SJSA1 (cell line): ENCODE measurements at places on chromosomes 13 and 19. TPM values are rescaled to one million over a fixed set of nuclear protein-coding genes. Genes with fewer than 3 reads are reported as not detected.

DNA sequence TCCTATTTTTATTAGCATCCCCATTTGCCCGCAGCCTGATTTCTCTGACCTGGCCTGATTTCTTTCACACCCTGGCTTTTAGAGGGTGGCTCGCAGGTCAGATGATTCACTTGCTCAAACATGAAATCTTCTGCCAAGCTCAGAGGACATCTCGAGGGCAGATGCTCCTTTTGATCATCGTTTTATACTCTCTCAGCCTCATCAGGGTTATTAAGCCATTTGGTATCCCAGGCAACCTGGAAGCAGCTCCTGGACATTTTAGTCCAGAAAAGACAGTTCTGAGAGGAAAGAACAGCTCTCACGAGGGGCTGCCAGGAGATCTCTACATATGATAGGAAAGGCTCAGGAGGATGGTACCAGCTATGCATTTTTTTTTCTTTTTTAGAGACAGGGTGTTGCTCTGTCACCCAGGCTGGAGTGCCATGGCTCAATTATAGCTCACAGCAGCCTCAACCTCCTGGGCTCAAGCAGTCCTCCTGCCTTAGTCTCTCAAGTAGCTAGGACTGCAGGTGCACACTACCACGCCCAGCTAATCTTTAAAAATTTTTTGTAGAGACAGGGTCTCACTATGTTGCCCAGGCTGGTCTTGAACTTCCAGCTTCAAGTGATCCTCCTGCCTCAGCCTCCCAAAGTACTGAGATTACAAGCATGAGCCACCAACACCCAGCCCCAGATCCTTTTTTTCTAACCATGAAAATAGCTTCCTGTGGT lies 165.4 kb downstream of the KATNAL1 start:
- no peak for DNase-seq

DNA sequence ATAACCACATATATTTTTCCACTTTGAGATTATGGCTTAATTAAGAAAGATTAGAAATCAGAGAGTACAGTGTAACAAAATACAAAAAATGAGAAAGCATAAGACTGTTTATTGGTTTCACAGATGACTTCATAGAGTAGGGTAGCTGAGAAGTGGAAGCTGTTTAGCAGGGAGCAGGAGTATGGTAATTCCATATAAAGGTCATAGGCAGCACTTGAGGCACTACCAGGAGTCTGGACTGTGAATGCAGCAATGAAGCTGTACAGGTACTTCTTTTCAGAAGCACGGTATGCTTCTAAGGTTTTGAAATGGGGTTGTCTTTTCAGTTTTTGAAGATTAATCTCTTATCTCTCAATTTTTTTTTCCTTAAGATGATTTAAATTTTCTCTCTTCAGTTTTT lies 69.2 kb downstream of the MICU2 start:
- no peak for DNase-seq

The GPC6 gene
- total RNA-seq: 0.88 and 1.6 TPM in 2 replicates

- DNase-seq: no peak
These were observed 6.5 kb upstream of the CTXN1 start for GRCh38 chr19:7932276-7932929.

DNA sequence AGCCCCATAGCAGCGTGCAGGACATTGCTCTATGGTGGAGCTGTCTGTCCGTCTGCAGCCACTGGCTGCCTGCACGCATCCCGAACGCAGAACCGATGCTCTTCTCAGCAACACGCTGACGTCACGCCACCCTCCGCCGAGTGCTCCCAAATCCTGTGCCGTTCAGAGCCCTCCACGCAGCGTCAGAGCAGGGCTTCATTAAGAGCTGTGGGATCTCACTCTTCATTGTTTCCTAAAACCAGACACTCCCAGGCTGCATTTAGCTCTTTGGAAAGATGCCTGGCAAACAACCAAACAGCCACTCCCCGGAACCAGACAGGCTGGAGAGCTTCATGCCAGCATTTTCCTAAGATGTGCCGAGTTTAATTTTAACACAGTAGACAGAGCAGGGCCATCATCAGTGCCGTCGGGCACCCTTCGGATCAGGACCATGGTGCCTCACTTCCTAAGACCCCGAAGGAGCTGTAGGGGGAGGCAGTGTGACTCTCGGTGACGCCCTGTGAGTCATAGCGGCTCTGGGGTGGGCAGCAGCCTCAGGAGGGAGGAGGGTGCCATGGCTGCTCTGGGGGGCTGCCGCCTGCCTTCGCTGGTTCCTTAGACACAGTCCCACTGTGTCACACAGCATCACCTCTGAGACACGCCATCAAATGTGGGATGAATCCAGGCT lies 131.5 kb upstream of the MCF2L start:
- DNase-seq: no peak

- no peak for DNase-seq
These were observed 166.9 kb upstream of the KL start for GRCh38 chr13:32849369-32849768.

DNA sequence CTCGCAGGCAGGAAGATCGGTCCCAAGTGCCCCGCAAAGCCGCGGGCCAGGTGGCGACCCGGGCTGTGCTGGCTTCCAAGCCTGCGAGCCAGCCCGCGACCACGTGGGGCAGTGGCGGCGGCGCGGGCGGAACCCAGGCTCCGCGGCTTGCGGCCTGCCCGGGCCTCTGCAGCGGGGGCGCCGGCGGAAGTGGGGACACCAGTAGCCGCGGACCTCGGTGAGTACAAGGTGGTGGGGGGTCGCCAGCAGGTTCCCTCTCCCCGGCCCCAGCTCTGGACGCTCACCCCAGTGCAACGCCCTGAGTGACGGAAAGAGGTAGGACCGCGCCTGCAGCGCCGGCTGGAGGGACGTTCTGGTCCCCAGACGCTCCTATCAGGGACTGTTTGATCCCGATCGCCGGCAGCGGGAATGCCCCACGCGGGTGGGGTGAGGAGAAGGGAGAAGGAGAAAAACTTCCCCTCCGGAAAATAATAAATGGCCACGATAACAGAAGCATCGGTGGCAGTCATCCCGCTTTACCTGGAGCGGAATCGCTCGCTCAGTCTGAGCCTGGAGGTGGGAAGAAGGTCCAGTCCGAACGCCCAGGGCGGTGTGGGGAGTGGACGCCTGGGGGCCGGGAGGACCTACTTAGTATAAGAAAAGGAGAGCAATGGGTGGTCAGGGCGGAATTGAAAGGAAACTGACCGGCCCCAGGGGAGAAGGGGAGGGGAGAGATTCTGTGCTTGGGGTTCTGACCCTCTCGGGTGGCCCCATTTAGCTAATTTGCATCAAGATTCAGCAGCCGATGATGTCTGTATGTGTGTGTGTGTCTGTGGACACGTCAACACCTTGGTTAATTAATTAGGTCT lies at the start of gene GEMIN7:
Gene GEMIN7, plus strand, starts transcription at position 198 of the 848 bp plus-strand sequence. CDS start 10,855 bp downstream, outside the sequence.
- DNase-seq: peak; percentile 74

The ZNF14 gene
- 1.2 and 2.6 TPM in 2 replicates for total RNA-seq

GRCh38 chr13:74464670-74465069 lies 330.5 kb upstream of the KLF12 start:
- no peak for DNase-seq

- no peak for DNase-seq
These were observed 1628.2 kb upstream of the SLC10A2 start for GRCh38 chr13:104694397-104694796.

- no peak for DNase-seq
These were observed 50.9 kb upstream of the SPACA7 start for GRCh38 chr13:112325142-112325808.

DNA sequence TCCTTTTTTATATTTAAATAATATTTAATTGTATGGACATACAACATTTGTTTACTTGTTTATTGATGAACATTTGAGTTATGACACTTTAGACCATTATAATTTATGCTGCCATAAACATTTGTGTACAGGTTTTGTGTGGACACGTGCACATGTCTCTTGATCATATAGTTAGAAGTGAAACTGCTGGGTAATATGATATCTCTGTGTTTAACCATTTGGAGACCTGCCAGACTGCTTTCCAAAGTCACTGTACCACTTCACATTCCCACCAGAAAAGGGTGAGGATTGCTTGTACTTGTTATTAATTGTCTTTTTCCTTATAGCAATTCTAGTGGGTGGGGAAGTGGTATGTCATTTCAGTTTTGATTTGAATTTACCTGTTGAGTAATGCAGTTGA lies 145.6 kb upstream of the KLHL1 start:
- DNase-seq: no peak

DNA sequence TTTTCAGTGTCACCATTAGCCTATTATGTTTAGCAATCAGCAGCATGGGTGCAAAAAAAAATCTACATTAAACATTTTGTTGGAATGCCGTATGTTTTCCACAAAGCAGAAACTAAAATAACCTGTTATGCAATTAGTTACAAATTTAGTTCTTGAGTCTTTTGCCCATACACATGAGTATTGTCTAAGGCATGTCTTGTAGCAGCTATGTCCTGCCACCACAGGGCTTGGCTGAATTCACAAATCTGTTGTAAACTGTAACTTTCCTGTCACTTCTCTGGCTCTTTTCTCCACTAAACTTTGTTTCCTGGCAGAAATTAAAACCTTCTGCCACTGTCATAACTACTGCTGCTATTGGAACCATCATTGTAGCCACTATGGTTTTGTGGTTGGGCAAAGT lies 277.9 kb upstream of the SPRY2 start:
- DNase-seq: no peak

The CYP2S1 gene
- not detected in 2 replicates for total RNA-seq

The OCEL1 gene
- total RNA-seq: 10.6 TPM in 1 of 2 replicates, not detected in the other

The C19orf38 gene
- total RNA-seq: not detected in 2 replicates

DNA sequence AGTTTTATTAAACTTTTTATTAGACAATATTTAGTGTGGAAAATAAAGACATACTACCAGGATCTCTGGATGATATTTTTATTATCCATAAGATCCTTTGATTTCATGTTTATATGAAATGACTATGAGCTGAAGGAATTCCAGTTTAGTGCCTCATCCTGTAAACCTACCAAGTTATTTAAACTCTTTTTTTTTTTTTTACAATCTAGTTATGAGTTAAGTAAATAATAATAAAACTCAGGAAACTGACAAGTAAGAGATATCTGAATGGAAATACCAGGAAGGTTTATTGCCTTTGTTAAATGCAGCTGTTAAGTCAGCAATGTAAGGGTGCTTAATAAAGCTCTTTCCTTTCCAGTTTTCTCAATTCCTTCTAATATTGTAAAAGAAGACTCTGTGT lies 53.9 kb downstream of the RXFP2 start:
- DNase-seq: no peak

- DNase-seq: no peak
These were observed 36.1 kb downstream of the ZSWIM9 start for GRCh38 chr19:48206397-48207093.

- DNase-seq: no peak
These were observed 10.8 kb downstream of the SOX1 start for GRCh38 chr13:112077729-112078128.

DNA sequence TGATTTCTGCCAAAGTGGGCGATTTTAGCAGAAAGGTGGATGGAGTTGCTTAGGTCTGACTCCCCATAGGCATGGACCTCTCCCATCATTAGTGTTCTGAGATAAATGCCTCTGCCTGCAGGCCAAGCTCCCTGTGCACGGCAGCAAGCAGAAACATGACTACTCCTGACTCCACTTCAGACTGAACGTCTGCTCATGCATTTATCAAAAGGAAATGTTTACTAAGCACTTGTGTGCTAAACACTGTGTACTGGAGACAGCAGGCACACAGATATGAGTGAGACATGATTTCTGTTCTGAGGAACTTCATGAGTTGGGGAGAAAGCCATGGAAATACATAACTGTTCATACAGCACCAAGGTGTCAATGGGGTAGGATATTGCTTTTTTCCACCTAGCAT lies 149.6 kb downstream of the MIPEP start:
- DNase-seq: no peak

- DNase-seq: no peak
These were observed 21.1 kb downstream of the ZNF473 start for GRCh38 chr19:50046649-50047503.

GRCh38 chr13:94710065-94710781 lies 2.1 kb downstream of the SOX21 start:
- no peak for DNase-seq

GRCh38 chr19:6012426-6013170 lies 34.7 kb upstream of the RANBP3 start:
- DNase-seq: no peak

DNA sequence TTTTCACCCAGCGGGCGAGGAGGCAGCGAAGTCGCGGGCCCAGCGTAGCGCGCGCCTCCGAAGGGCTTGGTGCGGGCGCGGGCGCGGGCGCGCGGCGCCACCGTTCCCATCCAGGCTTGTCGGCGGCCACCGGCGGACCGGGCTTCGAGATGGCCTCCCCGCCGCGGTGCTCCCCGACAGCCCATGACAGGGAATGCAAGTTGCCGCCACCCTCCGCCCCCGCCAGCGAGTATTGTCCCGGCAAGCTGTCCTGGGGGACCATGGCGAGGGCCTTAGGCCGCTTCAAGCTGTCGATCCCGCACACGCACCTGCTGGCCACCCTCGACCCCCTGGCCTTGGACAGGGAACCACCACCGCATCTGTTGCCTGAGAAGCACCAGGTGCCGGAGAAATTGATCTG lies at the start of gene WDR88:
Gene WDR88, plus strand, starts transcription at position 94 of the 400 bp plus-strand sequence. Its CDS starts 56 bp downstream, at position 150.
- DNase-seq: no peak

DNA sequence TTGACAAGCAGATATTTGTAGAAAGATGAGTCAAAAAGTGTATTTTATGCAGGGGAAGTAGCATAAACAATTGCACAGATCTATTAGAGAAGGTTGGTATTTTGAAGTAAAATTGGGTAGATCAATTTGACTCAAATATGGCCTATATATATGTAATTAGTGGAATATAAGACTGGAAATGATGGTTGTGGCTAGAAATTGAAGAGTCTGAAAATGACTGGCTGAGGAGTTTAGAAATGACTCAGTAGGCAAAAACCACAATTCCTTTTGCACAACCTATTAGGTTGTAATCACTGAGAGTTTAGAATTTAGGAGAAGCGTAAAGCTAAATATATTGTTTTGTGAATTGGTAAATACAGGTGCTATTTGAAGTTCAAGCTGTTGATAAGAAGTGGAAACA lies 622.6 kb upstream of the PCDH20 start:
- DNase-seq: no peak

GRCh38 chr13:87123987-87124784 lies 547.0 kb upstream of the SLITRK5 start:
- peak; percentile 1 for DNase-seq

GRCh38 chr13:51147732-51148131 lies 36.7 kb upstream of the C13orf42 start:
- DNase-seq: no peak

The BST2 gene
- total RNA-seq: 0.45 and 3.8 TPM in 2 replicates

The DUS3L gene
- total RNA-seq: 35.6 and 52.5 TPM in 2 replicates

DNA sequence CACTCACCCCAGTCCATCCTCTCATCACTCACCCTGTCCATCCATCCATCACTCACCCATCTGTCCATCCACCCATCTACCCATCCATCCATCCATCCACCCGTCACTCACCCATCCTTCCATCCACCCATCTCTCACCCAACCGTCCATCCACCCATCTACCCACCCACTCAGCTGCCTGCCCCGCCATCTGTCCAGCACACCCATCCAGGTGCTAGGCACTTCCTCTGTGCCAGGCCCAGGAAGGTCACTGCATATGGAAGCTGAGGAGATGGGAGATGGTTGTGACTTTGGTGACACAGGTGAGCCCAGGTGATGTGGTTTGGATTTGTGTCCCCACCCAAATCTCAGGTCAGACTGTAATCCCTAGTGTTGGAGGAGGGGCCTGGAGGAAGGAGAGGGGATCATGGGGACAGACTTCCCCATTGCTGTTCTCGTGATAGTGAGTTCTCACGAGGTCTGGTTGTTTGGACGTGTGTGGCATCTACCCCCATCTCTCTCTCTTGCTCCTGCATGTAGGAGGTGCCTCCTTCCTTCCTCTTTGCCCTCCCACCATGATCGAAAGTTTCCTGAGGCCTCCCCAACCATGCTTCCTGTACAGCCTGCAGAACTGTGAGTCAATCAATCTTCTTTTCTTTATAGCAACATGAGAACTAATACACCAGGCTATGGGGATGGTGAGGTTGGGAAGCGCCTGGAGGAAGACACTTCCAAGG lies 15.9 kb upstream of the C13orf46 start:
- DNase-seq: no peak
